Colonic mucosa (tissue), 4 donors: ENCODE measurements at places on chromosomes 7 and 10. TPM values are rescaled to one million over a fixed set of nuclear protein-coding genes. Genes with fewer than 3 reads are reported as not detected.

The RBM17 gene
- total RNA-seq: 110 TPM

The CYP2C19 gene
- 0.16 TPM for total RNA-seq

The ADCY1 gene
- total RNA-seq: 1.1 TPM

The ANXA8L1 gene
- total RNA-seq: not detected

The ZNF503 gene
- 3.6 TPM for total RNA-seq

The STRIP2 gene
- total RNA-seq: 4.7 TPM

The CYP2W1 gene
- total RNA-seq: 4.5 TPM

GRCh38 chr10:22625516-22626290, 88.7 kb downstream of the PIP4K2A start:
- DNase-seq: no peak

GRCh38 chr10:103968441-103969391, 1.8 kb downstream of the SLK start:
- no peak for DNase-seq

DNA sequence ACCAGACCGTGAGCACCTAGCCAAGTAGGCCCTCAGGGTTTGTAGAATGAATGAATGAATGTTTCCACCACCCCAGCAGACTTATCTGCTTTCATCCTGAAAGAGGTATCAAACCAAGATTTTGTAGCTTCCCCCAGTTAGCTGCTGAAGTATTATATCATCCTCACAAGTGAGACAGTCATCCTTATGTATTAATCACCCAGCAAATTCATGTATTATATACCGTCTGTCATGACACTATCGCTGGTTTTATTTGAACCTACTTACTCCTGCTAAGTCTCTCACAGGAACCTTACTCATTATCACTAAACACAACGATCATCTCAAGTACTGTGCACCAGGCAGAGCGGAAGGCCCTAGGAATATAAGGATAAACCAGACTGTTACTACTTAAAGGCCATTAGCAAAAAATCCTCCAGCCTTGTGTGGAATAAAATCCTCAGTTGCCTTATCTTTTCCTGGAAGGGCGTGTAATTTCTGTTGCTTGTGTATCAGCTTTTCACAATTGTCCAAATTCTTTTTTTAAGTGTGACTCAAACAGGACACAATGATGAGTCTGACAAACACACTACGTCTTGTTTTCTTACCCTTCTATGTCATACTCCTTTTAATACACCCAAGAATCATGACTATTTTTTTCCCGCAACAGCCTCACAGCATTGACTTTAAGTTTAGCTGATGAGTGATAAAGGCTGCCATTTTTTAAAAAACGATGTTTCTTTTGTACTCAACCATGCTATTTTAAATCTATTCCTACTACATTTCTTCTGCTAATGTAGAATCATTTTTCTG, 176.1 kb upstream of the KLF14 start:
- DNase-seq: no peak

DNA sequence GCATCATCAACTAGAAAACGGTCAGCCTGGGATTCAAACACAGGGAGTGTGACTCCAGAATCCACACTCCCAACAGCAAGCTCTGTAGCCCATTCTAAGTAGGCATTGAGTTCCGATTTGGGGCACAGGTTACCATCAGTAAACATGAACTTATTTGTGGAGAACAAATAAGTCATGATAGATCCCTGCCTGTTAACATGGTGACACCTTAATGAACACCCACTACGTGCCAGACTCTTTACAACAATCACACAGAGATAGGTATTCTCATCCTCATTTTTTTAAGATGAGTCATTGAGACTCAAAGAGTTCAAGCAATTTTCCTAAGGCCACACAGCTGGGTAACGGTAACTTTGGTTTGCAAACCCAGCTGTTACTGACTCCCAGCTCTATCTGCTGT, 91.5 kb downstream of the LYZL2 start:
- no peak for DNase-seq

DNA sequence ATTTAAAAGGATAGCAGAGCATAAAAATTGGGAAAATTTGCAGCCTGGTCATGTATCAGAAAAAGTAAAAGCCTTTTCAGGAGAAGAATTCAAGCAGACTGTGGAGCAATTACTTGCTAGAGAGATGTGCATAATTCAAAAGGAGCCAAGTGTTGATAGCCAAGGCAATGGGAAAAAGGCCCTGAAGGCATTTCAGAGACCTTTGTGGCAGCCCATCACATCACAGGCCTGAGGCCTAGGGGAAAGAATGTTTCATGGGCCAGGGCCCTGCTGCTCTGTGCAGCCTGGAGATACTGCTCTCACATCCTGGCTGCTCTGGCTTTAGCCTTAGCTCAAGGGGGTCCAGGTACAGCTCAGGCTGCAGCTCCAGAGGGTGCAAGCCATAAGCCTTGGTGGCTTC, 152.9 kb downstream of the MAGI2 start:
- no peak for DNase-seq

- DNase-seq: no peak
Observed at GRCh38 chr10:11335167-11335652, 276.2 kb downstream of the USP6NL start.

DNA sequence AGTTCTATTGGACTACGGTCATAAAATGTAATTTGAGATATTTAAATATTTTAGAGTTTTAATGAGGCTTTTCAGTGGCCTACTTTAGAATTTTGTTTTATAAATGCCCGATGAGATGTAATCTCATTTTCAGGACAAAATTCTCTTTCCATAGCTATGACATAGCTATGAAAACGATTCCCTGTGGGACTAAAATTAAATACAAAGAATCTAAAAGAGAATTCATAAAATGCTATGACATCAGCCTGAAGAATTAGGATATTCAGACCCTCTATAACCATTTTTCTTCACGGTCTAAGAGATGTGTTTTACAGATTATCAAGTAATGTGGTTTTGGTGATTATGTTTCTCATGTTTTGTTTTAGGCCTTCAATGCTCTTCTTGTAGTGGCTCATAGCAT, 48.2 kb upstream of the ODAD2 start:
- DNase-seq: no peak

DNA sequence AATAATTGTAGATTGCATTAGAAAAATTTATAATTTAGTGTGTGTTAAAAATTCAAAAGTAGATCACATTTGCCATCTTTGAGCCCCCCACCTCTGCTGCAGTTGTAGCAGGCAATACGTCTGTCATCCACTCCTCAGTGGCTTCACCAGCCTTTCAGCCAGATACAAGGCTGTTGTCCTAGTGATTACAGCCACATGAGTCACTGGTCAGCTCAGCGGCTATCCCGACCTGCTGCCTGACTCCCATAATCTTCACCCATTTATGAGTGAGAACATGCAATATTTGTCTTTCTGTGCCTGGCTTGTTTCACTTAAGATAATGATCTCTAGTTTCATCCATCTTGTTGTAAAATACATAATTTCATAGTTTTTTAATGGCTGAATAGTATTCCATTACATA, 9.2 kb downstream of the OR2A5 start:
- DNase-seq: no peak

- no peak for DNase-seq
Observed at GRCh38 chr7:125641884-125642283, 712.3 kb upstream of the POT1 start.

- no peak for DNase-seq
Observed at GRCh38 chr10:97204826-97205679, 19.3 kb upstream of the SLIT1 start.

DNA sequence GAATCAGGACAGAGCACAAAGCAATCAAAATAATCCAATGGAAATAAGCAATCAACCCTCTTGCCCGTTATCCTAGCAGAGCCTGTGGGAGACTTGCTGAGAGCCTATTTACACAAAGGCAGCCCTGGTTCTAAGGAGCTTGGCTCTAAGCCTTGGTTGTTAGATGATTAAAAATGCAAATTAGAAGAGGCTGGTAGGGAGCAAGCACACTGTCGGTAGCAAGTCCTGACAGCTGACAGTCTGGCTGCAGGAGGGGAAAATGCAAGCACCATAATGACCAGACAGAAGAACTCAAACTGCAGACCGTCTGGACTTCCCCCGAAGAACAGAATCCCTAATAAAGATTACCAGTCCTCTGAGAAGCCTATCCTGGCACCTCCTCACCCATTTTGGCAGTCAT, 131.8 kb upstream of the CTTNBP2 start:
- no peak for DNase-seq

DNA sequence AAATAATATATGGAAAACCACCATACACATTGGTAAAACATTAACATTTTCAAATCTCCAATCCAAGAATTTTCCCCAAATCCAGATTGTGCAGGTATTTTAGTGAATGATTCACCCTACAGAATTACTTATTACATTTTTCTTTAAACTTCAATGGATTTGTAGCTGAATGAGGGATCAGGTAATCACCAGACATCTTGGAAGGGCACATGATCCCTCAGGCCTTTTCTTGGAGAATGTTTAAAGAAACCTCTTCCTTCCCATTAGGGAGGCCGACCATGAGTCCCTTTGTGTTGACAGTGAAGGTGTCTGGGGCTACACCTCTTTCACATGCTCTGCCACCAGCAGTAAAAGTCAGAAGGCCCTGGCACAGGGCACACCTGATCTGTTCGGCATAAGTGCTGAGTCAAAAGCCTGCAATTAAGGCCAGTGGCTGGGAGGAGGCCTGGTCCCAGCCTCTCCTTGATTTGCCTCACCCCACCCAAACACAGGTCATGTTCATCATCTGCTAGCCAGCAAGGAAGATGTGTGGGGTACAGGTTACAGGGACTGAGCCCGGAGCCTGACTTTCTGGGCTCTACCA, 207.7 kb downstream of the SNX10 start:
- DNase-seq: no peak

GRCh38 chr10:25639646-25640045, 294.4 kb upstream of the MYO3A start:
- no peak for DNase-seq

DNA sequence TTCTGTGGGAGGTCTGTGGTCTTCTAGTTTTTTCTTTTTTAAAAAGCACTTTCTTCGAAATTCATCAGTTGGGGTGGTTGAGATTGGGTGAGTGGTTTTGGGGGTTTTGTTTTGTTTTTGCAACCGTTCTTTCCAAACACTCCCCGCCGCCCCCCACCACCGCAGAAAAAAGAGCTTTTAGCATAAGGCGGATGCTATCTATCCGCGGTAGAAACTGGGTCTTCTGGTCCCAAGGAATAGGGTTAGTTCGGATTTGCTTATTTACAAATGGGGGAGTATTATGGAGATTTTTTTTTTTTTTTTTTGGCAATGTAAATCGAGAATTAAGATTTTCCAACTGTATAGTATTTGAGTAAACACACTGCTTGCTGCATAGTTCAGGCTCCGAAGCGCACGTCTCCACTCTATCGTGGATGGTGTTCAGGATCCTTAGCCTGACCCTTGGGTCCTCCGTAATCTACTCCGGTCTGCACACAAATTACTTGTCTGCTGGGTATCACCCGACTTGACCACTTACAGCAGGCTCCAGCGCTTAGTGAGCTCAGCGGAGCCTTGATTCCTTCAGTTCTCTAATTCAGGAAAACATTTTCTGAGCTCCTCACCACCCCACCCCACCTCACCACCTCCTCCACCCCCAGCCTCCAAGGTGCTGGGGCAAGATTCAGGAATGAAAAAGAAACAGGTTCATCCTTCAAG, 757 bp upstream of the NRCAM start:
- DNase-seq: no peak

GRCh38 chr7:7565746-7566650, 686 bp upstream of the MIOS start:
- peak; percentile 51 for DNase-seq

DNA sequence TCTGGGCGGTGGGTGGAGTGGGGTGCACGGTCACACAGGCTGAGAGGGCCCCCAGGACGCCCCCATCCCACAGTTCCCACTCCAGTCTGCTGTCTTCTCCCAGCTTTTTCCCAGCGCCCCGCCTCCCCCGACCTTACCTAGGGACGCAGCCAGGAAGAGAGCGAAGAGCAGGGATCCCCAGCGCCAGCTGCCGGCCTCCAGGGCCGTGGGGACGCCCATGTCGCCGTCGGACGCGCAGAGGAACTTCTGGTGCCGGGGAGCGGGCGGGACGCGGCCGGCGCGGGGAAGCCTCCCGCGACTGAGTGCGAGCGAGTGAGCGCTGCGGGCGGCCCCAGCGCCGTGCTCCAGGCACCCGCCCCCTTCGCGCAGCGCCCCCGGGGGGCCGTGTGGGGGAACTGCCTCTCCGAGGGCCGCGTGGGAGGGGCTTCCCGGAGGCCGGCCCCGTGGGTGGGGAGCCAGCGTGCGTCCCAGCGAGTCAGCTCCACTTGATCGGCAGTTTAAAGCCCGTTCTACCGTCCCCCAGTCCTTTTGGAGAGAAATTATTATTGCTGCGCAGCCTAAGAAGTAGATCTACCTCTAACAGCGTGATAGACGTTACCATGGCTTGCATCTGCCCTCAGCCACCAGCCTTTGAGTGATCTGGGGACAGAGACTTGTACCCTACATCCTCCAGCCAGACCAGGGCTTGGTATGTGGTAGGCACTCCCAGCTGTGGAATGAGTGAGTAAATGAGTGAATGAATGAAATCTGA, at the start of gene VSIR:
Gene VSIR (minus strand): TSS at position 300 of the 751 bp plus-strand sequence. CDS start 81 bp downstream, at position 219.
- DNase-seq: peak; percentile 94

- no peak for DNase-seq
Observed at GRCh38 chr7:129401967-129402860, 32.0 kb upstream of the STRIP2 start.

DNA sequence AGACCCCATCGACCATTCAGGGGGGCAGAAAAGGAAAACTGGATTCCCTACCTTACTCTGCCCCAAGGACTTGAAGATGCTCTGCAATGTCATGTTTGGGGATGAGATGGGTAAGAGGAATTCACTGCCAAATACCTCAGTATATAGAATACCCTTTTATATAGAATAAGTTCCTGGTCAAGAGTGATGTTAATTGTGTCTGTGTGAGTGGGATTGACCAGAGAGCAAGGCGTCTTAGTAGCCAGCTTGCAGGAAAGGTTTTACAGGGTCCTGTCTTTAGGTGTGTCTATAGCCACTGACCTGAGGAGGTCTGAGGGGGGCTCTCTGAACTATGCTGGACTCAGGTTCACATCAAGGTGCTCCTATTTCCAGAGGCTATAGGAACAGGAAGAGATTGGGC, 1.4 kb downstream of the IFIT3 start:
- no peak for DNase-seq

DNA sequence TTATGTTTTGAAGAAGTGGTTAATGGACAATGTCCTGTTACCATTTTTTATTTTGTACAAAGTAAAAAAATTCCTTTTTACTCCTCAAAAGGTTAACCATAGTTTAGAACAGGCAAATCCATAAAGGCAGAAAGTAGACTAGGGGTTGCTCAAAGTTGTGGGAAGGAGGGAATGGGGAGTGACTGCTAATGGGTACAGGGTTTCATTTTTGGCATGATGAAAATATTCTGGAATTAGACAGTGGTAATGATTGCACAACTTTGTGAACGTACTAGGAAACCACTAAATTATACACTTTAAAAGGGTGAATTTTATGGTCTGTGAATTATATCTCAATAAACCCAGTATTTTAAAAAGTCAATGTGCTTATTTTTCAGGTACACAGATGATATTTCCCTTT, 35.4 kb upstream of the CDK14 start:
- no peak for DNase-seq
